Neural crest cell (in vitro differentiated cells): ENCODE measurements at places on chromosomes 3 and 15. TPM values are rescaled to one million over a fixed set of nuclear protein-coding genes. Genes with fewer than 3 reads are reported as not detected.
A peak's percentile ranks its signal among the peaks of the same experiment; 100 is the strongest.

Gene P2RY1
- 8.6 and 9.0 TPM in 2 replicates for total RNA-seq

Gene TWF2
- 30.7 and 31.7 TPM in 2 replicates for total RNA-seq

Gene KBTBD8
- 9.9 and 10.8 TPM in 2 replicates for total RNA-seq

Gene C3orf22
- not detected in 2 replicates for total RNA-seq

Gene STAB1
- total RNA-seq, result 0.11 and 0.16 TPM in 2 replicates

Gene TRPM1
- not detected in 2 replicates for total RNA-seq

Gene SLC51B
- not detected in 2 replicates for total RNA-seq

Gene LXN
- 8.0 and 8.2 TPM in 2 replicates for total RNA-seq

Gene WDR93
- 0.20 TPM in 1 of 2 replicates, not detected in the other for total RNA-seq

Gene CLDN18
- total RNA-seq, result not detected in 2 replicates

DNA sequence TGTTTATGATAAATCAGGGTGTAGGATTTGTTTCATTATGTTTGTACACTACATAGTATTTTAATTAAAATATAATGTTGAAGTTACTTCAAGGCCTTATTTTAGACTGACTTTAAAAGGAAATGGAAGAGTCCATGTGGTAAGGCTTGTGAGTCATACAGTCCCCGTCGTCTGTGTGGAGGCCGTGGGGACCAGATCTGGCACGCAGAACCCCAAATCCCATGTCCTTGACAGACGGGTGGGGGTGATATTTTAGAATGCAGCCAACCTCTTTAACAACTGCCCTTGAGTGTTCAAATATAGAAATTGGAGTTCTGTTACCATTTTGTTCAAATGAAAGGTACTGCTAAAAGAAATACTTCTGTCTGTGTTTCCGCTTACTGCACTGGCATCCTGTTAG lies 35.8 kb downstream of the ABHD17C start:
- peaks cover 30% of the 10 kb centered on the region for H3K4me1 ChIP-seq
- H3K4me3 ChIP-seq, result no peak overlapping the region
- peaks cover 6% of the 10 kb centered on the region for H3K36me3 ChIP-seq
- no peak overlapping the region for H3K27ac ChIP-seq
- no peak for DNase-seq

DNA sequence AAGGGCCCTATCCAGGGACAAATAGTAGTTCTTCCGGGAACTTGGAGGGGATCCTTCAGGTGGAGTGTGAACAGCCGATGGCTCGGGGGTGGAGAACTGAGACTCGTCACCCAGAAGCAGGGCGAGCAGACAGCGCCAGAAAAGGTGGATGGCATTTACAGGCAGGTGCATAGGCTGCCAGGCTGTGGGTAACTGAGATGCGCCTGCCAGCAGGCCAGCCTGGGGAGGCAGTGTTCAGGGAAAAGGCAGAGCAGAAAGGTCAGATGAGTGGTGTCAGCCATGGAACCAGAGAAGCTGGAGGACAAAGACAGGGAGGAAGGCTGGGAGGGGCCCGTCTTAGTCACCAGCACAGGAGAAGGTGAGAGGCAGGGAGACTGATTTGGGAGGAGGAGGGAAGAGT lies 53.0 kb upstream of the SEC22A start:
- H3K27me3 ChIP-seq, result no peaks in the 10 kb centered on the region
- H3K27ac ChIP-seq, result peak overlapping the region; percentile 4
- H3K4me1 ChIP-seq, result peaks cover 26% of the 10 kb centered on the region
- no peak overlapping the region for H3K4me3 ChIP-seq
- no peak for DNase-seq
- peaks cover 20% of the 10 kb centered on the region for H3K36me3 ChIP-seq

- no peaks in the 10 kb centered on the region for H3K27me3 ChIP-seq
- no peak overlapping the region for H3K4me3 ChIP-seq
- H3K36me3 ChIP-seq, result no peaks in the 10 kb centered on the region
- DNase-seq, result no peak
- no peak overlapping the region for H3K27ac ChIP-seq
Measured at GRCh38 chr3:94241986-94242385, 179.1 kb downstream of the NSUN3 start.

GRCh38 chr3:188832961-188833721 lies 338.6 kb upstream of the TPRG1 start:
- H3K4me1 ChIP-seq, result peaks cover 29% of the 10 kb centered on the region
- DNase-seq, result no peak
- H3K27me3 ChIP-seq, result no peaks in the 10 kb centered on the region
- no peak overlapping the region for H3K4me3 ChIP-seq

- no peak for DNase-seq
- H3K4me1 ChIP-seq, result no peaks in the 10 kb centered on the region
- H3K27ac ChIP-seq, result no peak overlapping the region
- no peaks in the 10 kb centered on the region for H3K36me3 ChIP-seq
Measured at GRCh38 chr3:101279162-101279561, 41.2 kb downstream of the IMPG2 start.

- H3K36me3 ChIP-seq, result peaks cover 18% of the 10 kb centered on the region
- H3K27me3 ChIP-seq, result peaks cover 7% of the 10 kb centered on the region
- DNase-seq, result no peak
- H3K27ac ChIP-seq, result peak overlapping the region; percentile 78
- peaks cover 62% of the 10 kb centered on the region for H3K4me1 ChIP-seq
- H3K4me3 ChIP-seq, result peak overlapping the region; percentile 92
Measured at GRCh38 chr3:136193278-136194054, 2.7 kb downstream of the MSL2 start.

GRCh38 chr3:41356775-41357174 lies 157.5 kb downstream of the CTNNB1 start:
- H3K27me3 ChIP-seq, result peaks cover 16% of the 10 kb centered on the region
- H3K4me1 ChIP-seq, result no peaks in the 10 kb centered on the region
- DNase-seq, result no peak
- H3K4me3 ChIP-seq, result no peak overlapping the region

- H3K4me1 ChIP-seq, result peaks cover 22% of the 10 kb centered on the region
- no peak overlapping the region for H3K4me3 ChIP-seq
- H3K27me3 ChIP-seq, result no peaks in the 10 kb centered on the region
- no peak for DNase-seq
- H3K36me3 ChIP-seq, result no peaks in the 10 kb centered on the region
Measured at GRCh38 chr3:57059411-57059810, 1.1 kb upstream of the SPATA12 start.

GRCh38 chr3:67595424-67595823 lies 59.0 kb downstream of the SUCLG2 start:
- no peak overlapping the region for H3K4me3 ChIP-seq
- DNase-seq, result no peak
- peak overlapping the region; percentile 72 for H3K27ac ChIP-seq
- peaks cover 25% of the 10 kb centered on the region for H3K36me3 ChIP-seq
- H3K27me3 ChIP-seq, result no peaks in the 10 kb centered on the region

GRCh38 chr15:51493892-51494291 lies 128.7 kb downstream of the DMXL2 start:
- peaks cover 18% of the 10 kb centered on the region for H3K36me3 ChIP-seq
- DNase-seq, result no peak
- H3K4me3 ChIP-seq, result no peak overlapping the region
- no peaks in the 10 kb centered on the region for H3K4me1 ChIP-seq
- no peaks in the 10 kb centered on the region for H3K27me3 ChIP-seq
- H3K27ac ChIP-seq, result no peak overlapping the region

- no peaks in the 10 kb centered on the region for H3K27me3 ChIP-seq
- no peak overlapping the region for H3K27ac ChIP-seq
- H3K36me3 ChIP-seq, result no peaks in the 10 kb centered on the region
- no peak for DNase-seq
Measured at GRCh38 chr3:148974726-148975125, 16.6 kb upstream of the GYG1 start.

- H3K27ac ChIP-seq, result no peak overlapping the region
- no peaks in the 10 kb centered on the region for H3K27me3 ChIP-seq
- no peak overlapping the region for H3K4me3 ChIP-seq
- no peaks in the 10 kb centered on the region for H3K36me3 ChIP-seq
Measured at GRCh38 chr3:109132801-109133473, 3.6 kb upstream of the C3orf85 start.

GRCh38 chr15:28094732-28095521 lies 4.2 kb downstream of the OCA2 start:
- no peak for DNase-seq
- peak overlapping the region; percentile 86 for H3K4me3 ChIP-seq

GRCh38 chr3:55622116-55622515 lies 135.0 kb upstream of the WNT5A start:
- peaks cover 7% of the 10 kb centered on the region for H3K4me1 ChIP-seq
- no peak overlapping the region for H3K4me3 ChIP-seq
- no peaks in the 10 kb centered on the region for H3K27me3 ChIP-seq
- H3K36me3 ChIP-seq, result no peaks in the 10 kb centered on the region
- DNase-seq, result no peak
- no peak overlapping the region for H3K27ac ChIP-seq

DNA sequence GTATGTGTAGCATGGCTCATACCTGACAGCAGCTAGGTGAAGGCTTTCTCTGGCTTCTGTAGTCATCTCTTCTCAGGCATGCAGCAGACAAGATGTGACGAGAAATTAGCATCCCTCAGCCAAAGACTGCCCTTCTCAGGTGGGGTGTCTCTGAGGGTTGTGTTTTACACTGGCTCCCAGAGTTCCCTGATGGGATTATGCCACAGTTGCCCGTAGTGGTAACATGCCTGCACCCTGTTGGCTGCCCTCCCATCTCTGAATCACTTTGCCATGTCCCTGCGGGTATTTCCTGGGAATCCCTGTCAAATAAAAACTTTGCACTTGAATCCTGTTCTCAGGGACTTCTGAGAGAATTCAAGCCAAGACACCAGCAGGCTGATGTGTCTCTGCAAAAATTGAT lies 70.5 kb downstream of the LRTM1 start:
- DNase-seq, result no peak
- H3K27me3 ChIP-seq, result peaks cover 3% of the 10 kb centered on the region
- H3K27ac ChIP-seq, result no peak overlapping the region
- no peaks in the 10 kb centered on the region for H3K36me3 ChIP-seq
- peaks cover 25% of the 10 kb centered on the region for H3K4me1 ChIP-seq
- no peak overlapping the region for H3K4me3 ChIP-seq

- no peaks in the 10 kb centered on the region for H3K4me1 ChIP-seq
- H3K4me3 ChIP-seq, result no peak overlapping the region
- no peaks in the 10 kb centered on the region for H3K27me3 ChIP-seq
- H3K36me3 ChIP-seq, result no peaks in the 10 kb centered on the region
- no peak overlapping the region for H3K27ac ChIP-seq
- DNase-seq, result no peak
Measured at GRCh38 chr3:142628801-142629200, 32.6 kb downstream of the PLS1 start.

DNA sequence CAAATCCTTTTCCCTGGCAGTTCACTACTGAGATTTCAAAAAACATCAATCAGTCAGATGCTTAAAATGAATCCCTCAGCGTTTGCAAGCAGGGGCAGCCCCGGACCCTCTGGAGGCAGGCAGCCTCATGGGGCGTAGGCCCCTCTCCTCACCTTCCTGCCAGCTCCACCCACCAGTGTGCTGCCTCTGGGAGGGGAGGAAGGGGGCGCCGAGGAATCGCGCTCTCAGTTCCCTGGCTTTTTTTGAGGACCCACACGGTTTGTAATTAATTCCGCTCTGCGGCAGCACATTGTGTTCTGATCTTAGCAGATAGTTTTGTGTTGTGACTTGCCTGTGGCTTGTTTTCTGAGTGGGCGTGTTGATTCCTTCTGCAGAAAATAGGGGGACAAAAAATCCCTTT lies 159.9 kb downstream of the KLF13 start:
- peaks cover 10% of the 10 kb centered on the region for H3K36me3 ChIP-seq
- peaks cover 16% of the 10 kb centered on the region for H3K4me1 ChIP-seq
- peaks cover 48% of the 10 kb centered on the region for H3K27me3 ChIP-seq
- H3K4me3 ChIP-seq, result no peak overlapping the region
- DNase-seq, result no peak

DNA sequence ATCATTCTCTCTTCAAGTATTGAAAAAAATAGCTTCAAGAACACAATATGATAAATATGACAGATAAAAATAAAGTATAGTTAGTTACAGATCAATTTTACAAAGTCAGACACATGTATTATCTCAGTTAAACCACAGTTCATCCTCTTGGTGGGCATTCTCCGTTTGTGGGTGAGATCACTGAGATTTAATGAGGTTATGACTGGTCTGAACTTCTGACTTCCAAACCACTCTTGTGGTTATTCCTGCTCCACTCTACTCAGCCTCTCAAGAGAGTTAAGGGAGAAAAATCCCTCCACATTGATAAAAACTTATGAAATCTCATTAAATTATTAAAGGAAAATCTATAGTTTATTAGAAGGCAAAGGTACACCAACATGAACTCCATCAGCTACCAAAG lies 229.9 kb upstream of the LRTM1 start:
- H3K27ac ChIP-seq, result no peak overlapping the region
- H3K4me3 ChIP-seq, result no peak overlapping the region
- no peaks in the 10 kb centered on the region for H3K27me3 ChIP-seq
- H3K4me1 ChIP-seq, result peaks cover 8% of the 10 kb centered on the region
- DNase-seq, result no peak

DNA sequence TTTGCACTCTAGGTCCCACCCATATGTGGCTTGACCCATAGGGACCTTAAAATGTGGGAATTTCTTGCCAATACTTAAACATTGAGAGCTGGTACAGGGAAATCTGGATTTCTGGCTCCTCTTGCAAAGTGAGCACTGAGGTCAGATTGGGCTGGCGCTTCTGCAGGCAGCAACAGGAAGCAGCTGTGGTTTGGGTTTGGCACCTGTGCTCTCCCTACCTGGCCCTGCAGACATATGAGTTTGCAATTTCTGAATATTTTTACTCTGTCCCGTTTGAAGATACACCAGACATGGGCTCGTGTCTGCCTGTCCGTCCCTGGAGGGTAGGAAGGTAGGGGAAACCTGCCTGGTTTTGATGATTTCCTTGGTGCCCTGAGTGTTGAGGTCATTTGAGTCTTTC lies 74.8 kb upstream of the SEC13 start:
- DNase-seq, result no peak
- H3K4me1 ChIP-seq, result no peaks in the 10 kb centered on the region
- H3K36me3 ChIP-seq, result no peaks in the 10 kb centered on the region

DNA sequence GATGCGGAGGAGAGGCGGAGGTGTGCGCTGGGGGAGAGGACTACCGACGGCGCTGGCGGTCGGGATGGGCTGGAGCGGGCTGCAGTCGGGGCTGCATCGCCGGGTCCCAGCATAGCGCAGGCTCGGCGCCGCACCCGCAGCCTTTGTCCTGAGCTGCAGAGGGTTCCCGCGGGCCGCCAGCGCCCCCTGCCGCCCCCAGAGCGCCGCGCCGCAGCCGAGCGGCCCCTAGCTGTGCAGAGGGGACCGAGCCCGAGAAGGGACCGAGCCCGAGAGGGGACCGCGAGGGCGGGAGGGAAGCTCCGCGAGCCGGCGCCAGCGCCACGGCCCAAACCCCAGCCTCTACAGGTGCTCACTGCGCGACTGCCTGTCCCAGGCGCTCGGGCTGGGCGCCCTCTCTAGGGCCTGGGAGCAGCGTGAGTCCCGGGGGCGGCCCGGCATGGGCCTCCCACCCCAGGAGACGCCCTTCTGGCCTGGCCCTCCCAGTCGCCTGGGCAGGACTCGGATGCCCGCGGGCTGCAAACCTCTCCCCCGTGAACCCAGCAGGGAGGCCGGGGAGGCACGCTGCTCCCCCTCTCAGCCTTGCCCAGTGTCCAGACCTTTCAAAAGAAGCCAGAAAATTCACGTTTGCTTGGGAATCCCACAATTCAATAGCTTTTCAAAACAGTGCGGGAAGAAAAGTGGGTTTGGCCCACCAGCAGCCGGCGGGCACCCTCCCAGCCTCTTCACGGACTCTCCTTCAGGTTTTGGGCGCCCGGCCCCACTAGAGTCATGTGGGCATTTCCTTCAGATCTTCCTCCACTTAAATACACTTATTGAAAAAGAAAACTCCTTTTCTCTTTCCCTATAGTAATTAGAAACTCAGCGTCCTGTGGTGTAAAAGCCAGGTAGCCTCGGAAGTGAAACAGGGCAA lies 134.7 kb downstream of the TPRA1 start:
- H3K27ac ChIP-seq, result no peak overlapping the region
- H3K36me3 ChIP-seq, result no peaks in the 10 kb centered on the region
- peak overlapping the region; percentile 57 for H3K4me3 ChIP-seq
